ENCODE measurements at places on chromosomes 3 and 15.

GRCh38 chr15:69225355-69226022, 65.1 kb downstream of the GLCE start:
- peak; percentile 65 for DNase-seq

DNA sequence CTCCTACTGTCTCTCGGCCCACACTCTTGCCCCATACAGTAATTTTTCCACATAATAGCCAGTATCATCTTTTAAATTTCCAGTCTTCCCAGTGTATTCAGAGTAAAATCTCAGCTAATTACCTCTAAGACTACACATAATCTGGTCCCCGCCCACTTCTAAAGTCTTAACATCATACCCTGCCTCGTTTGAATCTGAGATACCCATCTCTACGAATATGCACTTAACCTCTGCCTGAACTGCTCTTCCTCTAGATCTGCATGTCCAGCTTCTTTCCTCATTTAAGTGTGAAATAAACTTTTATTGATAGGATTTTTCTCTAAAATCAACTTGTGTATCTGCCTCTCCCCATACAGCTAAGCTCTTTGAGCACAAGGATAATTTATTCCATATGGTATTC, 34.6 kb downstream of the COPS2 start:
- no peak for DNase-seq

GRCh38 chr3:136932978-136933772, 24.6 kb upstream of the IL20RB start:
- DNase-seq: no peak

GRCh38 chr15:39801641-39802309, 19.1 kb upstream of the FSIP1 start:
- DNase-seq: peak; percentile 77

DNA sequence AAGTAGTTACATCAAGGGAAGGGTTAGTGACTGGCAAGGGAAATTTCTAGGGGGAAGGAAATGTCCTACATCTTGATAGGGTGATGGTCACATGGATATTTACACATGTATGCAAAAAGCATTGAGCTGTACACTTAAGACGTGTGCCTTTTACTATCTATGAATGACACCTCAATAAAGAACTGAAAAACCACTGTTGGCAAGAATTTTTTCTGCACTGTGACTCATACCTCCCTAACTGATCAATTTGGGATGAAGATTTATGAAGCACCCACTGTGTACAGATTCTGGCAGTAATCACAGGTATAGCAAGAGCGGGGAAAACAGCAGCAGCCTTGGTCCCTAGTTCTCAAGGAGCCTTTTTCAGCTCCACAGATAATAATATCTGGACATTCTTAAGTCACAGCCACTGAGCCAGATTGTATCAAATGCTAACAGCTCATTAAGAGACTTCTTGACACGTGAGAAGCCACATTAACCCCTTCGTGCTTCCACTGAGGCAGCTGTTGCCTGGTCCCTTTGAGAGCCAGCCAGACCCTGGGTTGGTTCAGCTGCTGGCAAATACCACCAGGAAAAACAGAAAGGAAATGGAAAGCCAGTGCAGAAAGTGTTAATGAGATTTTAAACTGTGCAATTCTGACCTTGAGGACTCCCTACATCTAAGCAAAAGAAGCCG, 32.0 kb upstream of the GALNT15 start:
- DNase-seq: no peak

All from DMS53 (cell line).